ENCODE measurements at places on chromosomes 11 and 22. TPM values are rescaled to one million over a fixed set of nuclear protein-coding genes. Genes with fewer than 3 reads are reported as not detected.

- DNase-seq, result no peak
Observed at GRCh38 chr11:39367534-39367933, 2091.9 kb downstream of the LRRC4C start.

DNA sequence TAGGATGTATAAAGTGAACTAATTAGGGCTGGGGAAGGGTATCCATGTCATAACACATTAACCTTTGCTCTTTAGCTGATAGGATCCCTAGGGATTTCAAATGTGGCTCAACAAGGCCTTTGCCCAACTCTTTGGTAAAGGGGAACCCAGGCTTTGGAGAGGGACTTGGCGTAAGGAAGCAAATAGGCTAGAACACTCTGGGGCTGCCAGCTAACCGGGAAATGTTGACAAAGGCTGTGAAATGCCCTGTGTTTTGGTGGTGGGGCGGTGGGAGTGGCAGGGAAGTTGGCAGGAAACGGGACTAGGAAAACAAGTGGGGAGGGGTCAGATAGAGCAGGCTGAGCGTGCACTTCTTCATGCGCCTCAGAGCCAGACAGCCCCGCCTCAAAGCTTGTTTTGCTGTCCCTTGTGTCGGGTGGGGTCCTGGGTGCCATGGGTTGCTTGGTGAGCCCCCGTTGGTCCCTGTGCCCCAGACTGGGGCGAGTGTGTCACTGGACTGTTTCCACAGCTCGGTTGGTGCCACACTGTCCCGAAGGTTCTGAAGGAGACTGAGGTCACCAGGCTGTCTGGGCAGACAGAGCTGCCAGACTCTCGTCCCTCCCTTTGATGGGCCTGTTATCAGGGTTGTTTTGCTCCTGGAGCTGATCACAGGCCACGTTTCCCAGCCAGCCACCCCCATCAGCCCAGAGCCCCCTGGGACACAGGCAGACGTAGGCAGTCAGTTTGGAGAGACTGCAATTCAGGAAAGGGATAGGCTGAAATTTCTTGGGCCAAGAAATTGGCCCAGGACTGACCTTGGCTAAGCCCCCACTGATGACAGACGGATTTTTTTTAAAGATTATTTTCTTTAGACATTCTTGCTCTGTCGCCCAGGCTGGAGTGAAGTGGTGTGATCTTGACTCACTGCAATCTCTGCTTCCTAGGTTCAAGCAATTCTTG lies 19.6 kb downstream of the KCTD21 start:
- peak; percentile 43 for DNase-seq

DNA sequence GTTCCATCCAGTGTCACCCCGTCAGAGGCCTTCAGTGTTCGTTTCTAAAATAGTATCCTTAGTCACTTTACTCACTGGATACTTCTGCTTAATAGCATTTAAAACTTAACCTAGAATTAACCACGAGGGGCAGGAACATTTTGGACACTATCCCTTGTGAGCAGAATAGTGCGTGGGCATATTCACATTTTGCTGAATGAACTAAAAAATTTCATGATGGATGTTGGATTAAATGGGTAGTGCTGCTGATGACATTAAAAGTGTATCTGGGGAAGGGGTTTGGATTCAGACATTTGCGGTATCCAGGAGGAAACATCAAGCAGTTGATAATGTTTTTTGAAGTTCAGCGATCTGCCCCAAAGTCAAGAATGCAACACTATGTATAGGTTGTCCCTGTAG lies 750 bp upstream of the NAT10 start:
- DNase-seq, result no peak

DNA sequence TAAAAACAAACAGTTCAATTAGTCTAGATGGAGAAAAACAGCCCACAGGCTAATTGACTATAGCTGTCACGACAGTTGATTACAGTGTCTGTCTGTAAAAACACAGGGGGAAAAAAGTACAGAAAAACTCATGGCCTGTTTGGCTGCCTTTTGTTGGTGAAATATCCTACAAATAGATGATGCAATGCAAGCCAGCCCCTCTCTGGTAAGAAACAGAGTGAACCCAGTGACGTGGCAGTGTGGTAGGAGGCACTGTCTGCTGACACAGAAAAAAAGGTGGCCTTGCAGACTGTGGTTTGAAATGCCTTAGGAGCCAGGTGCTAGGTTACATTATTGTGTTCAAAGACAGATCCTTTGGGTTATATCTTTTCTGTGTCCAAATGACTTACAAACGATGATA lies 431.4 kb upstream of the CCDC90B start:
- DNase-seq, result no peak

DNA sequence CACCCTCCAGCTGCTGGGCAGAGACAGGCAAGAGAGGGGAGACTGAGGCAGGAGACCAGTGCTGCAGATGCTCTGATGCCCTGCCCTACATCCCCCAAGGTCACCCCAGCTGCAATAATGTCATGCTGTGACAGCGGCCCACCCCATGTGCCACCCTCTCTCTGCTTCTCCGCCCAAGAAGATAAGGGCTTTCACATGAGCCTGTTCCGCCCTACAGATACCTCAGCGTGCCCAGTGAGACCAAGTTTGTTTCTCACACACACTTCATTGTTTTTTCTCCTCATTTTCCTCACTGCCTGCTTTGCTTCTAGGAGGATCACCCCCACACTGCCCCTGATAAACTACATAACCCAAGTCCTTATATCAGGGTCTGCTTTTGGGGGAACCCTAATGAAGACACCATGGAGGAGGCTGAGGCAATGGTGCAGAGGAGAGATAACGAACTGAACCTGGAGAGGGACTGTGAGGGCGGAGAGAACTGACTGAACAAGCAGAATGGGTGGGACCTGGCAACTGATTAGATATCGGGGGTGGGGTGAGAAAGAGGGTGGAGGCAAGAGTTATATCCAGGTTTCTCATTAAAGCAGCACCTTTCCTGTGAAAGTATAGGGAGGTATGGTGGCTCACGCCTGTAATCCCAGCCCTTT lies 37.5 kb upstream of the TSKU start:
- DNase-seq, result no peak

DNA sequence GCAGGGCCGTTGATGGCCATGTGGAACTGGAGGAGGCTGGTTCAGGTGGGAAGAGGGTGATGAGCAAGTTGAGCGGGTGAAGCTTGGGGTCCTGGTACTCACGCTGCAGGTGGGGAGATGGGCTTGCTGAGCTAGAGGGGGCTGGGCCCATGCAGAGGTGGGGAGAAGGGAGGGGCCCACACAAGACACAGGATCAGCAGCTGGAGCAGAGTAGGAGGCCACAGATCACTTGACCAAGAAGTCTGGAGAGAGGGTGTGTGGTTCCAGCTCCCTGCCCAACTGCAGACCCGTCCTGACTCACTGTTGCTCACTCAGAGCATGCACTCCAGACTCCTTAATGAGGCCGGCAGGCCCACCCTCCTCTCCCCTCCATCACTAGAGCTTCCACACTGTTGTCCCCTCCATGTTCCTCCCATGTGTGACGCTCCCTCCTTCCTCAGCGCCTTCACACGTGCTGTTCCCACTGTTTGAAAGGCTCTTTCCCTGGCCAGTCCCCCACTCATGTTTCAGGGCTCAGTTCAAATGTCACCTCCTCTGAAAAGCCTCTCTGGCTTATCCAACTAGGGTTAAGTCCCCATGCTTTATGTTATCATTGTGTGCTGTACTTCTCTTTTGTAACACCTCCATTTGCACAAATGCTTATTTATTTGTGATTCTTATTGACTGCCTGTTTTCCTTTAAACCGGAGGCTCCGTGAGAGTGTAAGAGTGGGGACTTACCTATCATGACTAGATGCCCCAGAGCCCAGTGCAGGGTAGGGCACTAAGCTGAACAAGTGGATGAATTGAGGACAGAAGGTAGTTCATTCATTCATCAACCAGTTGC lies 2.3 kb downstream of the CCDC86 start:
- no peak for DNase-seq

Gene GSC2
- polyA plus RNA-seq, result not detected

GRCh38 chr11:17186932-17187692 lies 20.7 kb downstream of the PIK3C2A start:
- no peak for DNase-seq

DNA sequence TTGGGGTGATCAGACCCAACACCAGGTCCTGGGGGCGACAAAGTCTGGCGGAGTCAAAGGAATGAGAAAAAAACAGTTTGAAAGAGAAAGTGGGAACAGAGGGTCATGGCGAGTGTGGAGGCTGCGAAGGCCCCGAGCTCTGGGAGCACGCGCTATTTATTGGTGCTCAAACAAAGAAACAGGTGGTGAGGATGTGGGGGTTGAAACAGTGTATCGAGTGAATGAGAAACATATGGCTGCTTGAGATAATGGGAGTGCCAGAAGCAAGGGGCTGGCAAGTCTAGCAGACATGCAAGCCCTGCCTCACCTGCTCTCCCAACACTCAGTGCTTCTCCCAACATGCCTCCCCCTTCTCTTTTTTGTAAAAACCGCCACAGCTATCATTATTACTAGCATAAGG lies 7.8 kb upstream of the DUSP18 start:
- no peak for DNase-seq

GRCh38 chr22:33717694-33718396 lies 202.4 kb downstream of the LARGE1 start:
- DNase-seq, result no peak
